A549 (cell line): ENCODE measurements at places on chromosomes 16 and 17.

DNA sequence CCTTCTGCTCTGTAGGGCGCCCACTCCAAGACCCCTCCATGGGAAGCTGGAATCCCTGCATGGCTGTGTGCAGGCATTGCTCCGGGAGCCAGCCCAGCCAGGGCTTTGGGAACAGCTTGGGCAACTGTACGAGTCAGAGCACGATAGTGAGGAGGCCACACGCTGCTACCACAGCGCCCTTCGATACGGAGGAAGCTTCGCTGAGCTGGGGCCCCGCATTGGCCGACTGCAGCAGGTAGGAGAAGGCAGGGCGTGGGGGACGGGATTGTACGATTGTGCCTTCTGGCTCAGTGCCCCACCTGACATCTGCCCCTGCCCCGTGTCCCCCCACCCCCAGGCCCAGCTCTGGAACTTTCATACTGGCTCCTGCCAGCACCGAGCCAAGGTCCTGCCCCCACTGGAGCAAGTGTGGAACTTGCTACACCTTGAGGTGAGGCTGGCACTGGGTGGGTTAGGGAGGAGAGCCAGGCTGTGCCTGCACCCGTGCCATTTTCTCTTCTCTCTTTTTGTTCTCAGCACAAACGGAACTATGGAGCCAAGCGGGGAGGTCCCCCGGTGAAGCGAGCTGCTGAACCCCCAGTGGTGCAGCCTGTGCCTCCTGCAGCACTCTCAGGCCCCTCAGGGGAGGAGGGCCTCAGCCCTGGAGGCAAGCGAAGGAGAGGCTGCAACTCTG, 8.7 kb upstream of the TMEM88 start:
- no peak for DNase-seq

GRCh38 chr16:84553873-84554399, 49.5 kb upstream of the MEAK7 start:
- DNase-seq = no peak

DNA sequence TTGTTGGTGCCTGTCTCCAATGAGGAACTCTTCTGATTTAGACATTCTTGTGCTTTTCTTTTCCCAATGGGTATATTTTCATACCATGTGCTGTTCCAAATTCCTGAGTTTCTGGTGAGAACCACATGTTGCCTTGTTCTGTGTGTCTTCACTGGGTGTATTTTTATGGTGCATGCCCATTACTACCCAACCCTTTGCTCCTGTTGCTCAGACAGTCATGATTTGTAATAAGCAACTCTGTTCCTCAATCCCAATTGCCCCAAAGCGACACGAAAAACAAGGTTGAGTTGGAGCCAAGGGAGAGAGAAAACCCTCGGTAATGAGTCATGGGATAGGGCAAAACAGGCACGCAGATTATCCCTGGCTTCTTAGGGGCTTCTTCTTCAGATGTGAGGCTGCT, 101.8 kb downstream of the ABCA8 start:
- DNase-seq = no peak

GRCh38 chr17:69064001-69064400, 3.3 kb upstream of the ABCA9 start:
- no peak for DNase-seq

DNA sequence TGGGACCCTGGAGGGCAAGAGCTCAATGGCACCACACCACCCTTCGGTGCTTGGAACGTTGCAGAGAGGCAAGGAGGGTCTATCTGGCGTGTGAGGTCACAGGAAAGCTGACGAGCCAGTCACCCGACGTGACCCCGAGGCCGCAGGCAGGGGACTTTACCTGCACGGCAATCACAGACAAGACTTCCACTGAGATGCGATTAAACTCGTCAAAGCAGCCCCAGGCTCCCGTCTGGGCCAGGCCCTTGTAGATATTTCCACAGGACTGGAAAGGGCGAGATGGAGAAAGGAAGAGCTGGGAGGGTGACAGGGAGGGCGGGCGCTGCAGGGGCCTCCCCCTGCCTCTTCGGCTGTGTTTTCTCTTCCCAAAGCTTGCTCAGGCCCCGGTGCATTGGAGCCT, 78.3 kb downstream of the DNAH17 start:
- DNase-seq = no peak

DNA sequence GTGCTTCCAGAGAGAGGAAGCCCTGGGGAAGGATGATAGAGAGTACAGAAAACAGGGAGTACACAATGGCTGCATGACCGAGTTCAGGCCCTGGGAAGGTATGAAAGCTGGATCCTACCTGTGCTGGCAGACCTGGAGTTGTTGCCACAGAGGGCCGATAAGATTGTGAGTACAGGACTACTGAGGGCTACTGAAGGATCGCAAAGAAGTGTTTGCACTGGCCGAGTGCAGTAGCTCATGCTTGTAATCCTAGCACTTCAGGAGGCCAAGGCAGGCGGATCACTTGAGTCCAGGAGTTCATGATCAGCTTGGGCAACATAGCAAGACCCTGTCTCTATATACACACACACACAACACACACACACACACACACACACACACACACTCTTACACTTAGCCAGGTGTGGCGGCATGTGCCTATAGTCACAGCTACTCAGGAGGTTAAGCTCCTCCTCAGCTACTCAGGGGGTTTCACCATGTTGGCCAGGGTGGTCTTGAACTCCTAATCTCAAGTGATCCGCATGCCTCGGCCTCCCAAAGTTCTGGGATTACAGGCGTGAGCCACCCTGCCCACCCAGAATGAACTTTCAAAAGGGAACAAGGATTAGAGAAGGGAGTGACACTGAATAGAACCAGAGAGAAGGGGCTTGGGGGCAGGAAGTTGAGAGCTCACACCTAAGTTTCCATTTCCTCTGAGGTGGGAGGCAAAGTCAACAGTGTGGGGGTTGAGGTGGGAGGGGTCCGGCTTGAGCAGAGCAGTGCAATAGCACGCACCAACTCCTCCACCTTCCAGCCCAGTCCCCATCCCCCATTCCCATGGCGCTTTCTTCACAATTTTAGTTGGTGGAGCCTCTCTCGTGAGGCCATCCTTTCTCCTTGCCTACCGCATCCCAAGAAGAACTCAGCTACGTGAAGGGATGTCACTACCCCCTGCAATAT, 7.5 kb downstream of the SCIMP start:
- DNase-seq = no peak

DNA sequence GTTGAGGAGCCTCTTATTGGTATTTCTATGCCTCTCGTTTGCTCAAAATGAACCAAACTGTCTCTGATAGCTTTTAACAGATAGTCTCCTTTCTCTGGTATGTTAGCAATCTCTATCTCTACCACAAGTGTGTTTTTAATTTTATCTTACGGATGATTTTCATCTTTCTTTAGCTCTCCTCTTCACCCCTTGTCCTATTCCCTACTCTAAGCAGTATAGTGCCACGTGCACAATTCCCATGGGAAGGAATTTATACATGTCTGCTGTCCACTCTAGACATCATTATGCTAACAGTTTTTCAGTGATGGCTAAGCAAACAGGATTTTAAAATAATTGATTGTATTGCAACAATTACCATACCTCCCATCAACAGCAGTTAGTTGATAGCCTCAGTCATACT, 177.3 kb downstream of the CYB561 start:
- DNase-seq = no peak

GRCh38 chr17:42005166-42005565, 12.1 kb downstream of the DNAJC7 start:
- DNase-seq = no peak

DNA sequence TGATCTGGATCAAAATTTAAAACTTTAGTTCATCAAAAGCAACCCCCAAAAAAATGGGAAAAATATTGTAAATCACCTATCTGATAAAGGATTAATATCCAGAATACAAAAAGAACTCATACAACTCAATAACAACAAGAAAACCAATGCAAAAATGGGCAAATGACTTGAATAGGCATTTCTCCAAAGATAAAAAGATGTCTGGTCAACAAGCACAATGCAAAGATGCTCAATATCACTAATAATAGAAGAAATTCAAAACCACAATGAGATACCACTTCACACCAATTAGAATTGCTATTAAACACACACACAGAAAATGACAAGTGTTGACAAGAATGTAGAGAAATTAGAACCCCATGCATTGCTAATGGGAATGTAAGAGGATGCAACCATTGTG, 40.4 kb downstream of the UBE2G1 start:
- no peak for DNase-seq

- DNase-seq = no peak
These were observed 25.8 kb upstream of the ABCC3 start for GRCh38 chr17:50608700-50609379.

GRCh38 chr17:9575381-9576101, at the start of gene STX8:
TSS of gene STX8 (minus strand) at chr17:9575820. CDS start at chr17:9575808, 12 bp downstream.
- peak; percentile 86 for DNase-seq
